ENCODE measurements at places on chromosomes 1 and 21.

GRCh38 chr1:12433323-12434053 lies 184.5 kb downstream of the DHRS3 start:
- no peak for DNase-seq

DNA sequence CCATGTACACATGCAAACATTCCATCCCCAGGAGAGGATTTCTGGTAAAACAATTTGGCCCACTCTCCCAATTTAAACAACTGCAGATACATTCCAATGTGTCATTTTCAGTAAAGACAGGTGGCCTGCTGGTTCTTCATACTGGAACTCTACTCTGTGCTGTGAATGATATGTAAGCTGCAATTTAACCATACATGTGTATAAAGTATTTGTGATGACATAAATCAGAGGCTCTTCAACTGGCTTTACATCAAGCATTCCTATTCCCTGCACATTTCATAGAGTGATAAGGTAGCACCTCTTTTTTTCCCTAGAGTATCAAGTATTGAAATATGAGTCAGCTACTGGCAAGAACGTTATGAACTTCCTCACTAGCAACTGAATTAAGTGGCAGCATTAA lies 649.5 kb upstream of the ADGRL2 start:
- DNase-seq: no peak

DNA sequence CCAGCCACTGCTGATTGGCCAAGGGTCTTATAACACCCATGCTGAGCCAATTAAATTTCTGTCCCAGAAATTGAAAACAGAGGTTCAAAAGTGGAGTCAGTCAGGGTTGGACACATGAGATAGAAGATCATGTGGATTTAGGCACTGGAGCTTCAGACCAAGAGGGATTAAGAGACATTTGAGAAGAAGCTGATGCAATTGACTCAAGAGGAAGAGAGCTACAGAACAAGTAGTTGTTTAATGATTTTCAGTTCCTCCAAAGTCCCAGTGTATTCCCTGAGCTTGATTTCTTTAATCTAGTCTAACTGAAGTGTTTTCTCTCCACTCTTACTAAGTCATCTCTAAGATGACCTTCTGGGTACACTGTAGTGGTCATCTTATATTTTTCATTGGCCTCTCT lies 227.1 kb downstream of the DUSP10 start:
- DNase-seq: no peak

DNA sequence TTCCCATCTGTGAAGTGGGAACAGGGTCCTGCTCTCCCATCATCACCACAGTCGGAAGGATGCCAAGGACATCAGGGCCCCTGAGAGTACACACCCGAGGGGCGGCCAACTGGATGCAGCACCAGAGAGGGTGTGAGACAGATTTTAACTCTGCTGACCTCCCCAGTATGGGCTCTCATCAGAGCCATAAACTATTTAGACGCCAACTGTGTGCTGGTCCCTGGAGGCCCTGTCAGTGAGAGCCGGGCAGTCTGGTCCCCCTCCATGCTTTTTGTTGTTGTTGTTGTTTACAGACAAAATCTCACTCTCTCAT lies 1.7 kb downstream of the FGR start:
- DNase-seq: no peak

GRCh38 chr1:1889847-1890505 lies 911 bp downstream of the GNB1 start:
- DNase-seq: no peak

- peak; percentile 96 for DNase-seq
Observed at GRCh38 chr21:33078907-33079582, 9.1 kb downstream of the OLIG1 start.

- DNase-seq: no peak
Observed at GRCh38 chr1:160217481-160218051, 12.4 kb downstream of the PEA15 start.

DNA sequence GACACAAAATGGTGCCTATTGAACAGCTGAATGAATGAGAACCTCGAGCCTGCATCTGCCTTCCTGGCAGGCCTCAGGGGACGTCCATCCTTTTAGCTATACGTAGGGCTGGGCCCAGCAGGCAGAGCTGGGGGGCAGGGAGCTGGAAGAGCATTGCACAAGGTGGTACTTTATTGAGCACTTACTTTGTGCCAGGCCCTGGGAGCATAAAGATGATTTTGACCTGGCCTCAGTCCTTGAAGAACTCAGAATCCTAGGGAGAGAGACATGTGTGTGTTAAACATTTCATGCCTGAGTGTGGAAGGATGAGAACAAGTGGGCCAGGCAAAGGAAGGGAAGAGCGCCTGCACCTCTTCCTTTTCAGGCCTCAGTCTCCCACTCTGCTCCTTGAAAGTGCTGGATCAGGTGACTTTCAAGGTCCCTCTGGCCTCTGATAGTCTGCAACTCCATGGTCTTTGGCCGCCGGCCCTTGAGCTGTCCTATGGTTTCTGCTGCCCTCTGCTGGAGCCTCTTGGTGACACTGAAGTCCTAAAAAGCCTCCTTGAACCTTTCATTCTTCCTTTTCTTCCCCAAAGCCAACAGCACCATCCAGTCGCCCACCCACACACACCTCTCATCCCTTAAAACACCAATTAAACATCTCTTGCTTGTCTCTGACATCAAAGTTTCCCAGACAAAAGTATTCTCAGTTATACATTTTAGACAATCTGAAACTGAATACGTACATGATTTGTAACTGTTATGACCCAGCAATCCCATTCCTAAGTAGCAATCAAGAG lies 3.5 kb upstream of the PEAR1 start:
- DNase-seq: peak; percentile 66

DNA sequence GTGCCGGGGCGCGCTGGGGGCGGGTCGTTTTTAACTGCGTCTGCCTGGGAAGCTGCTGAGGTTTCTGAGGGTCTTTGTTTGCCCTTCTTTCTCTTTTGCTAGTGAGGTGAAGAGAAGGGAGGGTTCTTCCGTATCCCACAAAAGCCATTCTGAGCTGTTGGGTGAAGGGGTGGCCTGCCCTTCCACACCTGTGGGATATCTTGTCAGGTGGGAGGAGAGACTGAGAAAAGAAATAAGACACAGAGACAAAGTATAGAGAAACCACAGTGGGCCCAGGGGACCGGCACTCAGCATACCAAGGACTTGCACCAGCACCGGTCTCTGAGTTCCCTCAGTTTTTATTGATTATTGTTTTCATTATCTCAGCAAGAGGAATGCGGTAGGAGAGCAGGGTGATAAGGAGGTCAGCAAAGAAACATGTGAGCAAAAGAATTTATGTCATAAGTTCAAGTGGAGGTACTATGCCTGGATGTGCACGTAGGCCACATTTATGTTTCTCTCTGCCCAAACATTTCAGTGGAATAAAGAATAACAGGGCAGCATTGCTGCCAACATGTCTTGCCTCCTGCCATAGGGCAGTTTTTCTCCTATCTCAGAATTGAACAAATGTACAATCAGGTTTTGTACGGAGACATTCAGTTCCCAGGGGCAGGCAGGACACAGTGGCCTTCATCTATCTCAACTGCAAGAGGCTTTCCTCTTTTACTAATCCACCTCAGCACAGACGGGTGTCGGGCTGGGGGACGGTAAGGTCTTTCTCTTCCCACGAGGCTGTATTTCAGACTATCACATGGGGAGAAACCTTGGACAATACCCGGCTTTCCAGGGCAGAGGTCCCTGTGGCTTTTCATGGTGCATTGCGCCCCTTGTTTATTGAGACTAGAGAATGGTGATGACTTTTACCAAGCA lies 972 bp downstream of the PGBD2 start:
- no peak for DNase-seq

DNA sequence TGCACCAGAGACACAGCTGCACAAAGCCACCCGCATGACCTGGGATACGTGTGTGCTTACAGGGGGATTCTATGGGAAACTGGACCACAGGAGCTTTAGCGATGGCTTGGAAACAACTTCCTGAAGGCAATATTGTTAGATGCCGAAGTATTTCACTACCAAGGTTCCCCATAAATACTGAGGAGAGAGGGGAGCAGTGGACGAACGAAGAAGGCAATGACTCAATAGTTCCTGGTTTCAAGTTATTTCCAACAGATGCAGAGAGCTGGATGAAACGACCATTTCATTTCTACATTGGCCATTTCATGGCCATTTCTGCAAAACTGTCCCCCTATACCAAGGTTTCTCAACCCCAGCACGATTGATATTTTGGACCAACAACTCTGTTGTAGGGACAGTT lies 61.3 kb downstream of the CD34 start:
- no peak for DNase-seq

GRCh38 chr1:63857478-63857877 lies 83.7 kb downstream of the ROR1 start:
- DNase-seq: no peak
